ENCODE measurements at places on chromosomes 11 and 22.

GRCh38 chr11:23932485-23932898 lies 564.4 kb upstream of the LUZP2 start:
- no peak for DNase-seq

- no peak for DNase-seq
Measured at GRCh38 chr22:37467391-37467955, 18.7 kb downstream of the MFNG start.

DNA sequence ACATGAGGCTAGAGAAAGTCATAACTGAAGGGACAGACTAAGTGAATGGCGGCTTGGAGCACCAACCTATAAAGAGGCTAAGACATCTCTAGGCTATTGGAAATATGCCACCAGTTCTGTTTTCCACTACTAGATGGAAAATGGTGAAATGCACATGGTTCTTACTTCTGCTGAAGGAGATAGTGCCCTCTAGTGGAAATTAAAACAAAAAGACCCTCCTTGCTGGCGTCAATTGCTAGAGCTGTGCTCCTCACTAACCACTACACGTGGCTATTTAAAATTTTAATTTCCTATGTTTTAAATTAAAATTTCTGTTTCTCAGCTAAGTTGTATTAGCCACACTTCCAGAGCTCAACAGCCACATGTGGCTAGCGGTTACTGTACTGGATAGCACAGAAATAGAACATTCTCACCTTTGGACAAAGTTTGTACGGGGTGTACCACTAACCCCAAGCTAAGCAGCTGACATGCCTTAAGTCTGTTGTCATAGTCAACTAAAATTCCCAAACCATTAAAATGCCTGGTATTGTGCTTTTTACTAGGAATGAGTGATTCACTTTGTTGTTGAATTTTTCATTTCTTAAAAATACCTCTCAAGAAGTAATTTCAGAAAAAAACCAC lies 34.1 kb upstream of the CALCA start:
- DNase-seq = peak; percentile 28

DNA sequence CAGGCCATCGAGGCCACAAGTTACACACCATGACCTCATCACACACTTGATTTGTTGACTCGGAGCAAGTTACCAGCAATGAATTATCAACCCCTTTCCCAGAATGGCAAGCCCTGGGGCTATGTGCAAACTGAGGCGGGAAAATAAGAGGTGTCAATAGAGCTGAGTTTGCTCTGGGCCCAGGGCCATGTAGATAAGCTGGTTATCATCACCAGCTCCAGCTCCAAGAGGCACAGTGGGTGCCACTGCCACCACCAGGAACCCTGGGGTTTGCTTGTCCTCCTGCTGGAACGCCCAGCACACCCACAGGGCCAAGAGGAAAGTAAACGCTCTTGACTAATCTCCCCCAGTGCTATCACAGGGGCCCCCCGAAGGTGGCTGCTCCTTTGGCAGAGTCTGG lies 13.0 kb upstream of the VPS37C start:
- DNase-seq = no peak

DNA sequence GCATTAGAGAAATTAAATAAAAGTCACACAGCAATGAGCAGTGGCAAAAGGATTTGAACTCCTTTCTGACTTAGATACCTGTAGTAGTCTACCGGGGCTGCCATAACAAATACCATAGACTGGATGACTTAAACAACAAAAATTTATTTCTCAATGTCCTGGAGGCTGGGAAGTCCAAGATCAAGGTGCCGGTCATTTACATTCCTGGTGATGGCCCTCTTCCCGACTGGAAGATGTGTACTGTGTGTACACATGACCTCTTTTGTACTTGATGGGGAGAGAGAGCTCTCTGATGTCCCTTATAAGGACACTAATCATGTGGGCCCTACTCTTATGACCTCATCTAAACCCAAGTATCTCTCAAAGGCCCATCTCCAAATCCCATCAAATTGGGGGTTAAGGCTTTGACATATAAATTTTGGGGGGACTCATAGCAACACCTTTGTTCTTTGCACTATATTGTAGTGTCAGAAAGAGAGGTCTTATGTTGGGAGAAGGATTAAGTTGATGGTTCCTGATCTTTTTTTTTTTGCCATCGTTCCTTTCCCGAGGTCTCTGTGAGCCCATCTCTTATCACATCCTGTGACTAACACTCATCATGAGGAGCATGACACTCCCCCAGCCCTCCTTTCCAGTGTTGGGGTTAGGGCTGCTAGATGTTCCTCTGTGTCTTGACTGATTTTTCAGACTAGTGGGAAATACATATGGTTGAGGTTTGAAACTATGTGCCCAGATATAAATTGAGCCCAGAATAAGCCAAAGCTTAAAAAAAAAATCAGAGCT lies 104.3 kb downstream of the TRAF6 start:
- DNase-seq = no peak

DNA sequence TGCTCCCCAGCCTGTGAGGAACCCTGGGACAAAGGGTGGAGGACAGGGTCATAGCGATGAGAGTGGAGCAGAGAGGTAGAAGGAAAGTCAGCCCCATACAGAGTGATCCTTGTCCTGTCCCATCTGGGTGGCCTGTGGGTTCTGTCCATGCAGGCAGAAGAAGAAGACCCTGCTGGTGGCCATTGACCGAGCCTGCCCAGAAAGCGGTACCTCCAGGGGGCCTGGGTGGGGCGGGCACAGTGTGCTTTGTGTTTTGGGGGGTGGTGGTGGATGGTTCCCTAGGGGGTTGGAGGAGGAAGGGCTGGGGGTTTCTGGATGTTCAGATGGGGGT lies 7.9 kb downstream of the SIDT2 start:
- DNase-seq = no peak

DNA sequence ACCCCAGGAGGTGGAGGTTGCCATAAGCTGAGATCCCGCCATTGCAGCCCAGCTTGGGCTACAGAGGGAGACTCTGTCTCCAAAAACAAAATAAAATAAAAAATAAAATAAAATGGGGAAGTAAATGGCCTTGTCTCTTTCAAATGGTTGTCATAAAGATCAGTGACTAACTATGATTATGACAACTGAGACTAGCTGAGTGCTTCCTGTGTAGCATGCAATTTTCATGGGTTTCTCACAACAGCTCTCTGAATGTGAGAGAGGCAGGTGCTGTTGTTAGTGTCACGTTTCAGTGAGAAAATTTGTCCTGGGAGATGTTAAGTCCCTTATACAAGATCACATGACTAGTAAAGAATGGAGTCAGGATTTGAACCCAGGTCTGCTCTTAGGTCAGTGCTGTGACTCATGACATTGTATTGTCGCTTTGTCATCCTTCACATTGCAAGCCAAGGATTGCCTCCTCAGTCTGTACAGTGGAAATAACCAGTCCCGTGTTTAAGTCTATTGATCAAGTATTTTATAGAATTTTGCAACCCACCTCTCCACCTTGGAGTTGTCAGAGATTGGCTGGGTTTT lies 163.3 kb upstream of the CCDC90B start:
- DNase-seq = no peak

DNA sequence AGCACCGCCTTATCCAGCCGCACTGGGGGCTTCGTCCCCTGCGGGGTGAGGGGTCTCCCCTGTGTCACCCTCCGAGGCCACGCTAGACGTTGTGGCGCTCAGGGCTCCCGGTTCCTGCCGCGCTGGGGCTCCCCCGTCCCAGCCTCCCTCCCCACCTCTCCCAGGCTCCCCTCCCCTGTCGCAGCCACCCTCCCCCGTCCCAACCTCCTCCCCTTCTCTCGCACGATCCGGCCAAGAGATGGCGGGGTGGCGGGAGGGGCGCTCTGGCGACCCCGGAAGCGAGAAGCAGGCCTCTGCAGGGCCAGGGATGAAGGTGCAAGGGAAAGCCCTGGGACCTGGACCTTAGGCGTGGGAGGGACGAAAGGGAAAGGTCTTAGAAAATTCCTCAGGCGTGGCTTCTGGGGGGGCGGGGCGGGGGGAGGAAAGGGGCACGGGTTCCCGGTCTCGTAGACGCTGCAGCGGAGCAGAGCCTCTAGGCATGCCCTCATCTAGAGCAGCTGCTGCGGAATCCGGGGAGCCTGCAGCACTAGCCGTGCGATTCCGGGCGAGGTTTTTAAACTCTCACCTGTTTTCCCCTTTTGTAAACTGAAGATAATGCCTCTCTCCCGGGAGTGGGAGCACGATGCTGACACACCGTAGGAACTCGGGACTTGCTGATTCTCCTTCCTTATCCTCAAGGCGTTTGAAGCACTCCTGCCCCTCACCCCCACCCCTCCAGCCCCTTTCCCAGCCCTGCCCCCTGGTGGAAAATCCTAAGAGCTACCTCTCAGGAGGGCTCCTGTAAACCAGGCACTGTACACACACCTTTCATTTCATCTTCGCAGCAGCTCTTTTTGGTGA lies 14.4 kb downstream of the KCNJ5 start:
- DNase-seq = no peak

DNA sequence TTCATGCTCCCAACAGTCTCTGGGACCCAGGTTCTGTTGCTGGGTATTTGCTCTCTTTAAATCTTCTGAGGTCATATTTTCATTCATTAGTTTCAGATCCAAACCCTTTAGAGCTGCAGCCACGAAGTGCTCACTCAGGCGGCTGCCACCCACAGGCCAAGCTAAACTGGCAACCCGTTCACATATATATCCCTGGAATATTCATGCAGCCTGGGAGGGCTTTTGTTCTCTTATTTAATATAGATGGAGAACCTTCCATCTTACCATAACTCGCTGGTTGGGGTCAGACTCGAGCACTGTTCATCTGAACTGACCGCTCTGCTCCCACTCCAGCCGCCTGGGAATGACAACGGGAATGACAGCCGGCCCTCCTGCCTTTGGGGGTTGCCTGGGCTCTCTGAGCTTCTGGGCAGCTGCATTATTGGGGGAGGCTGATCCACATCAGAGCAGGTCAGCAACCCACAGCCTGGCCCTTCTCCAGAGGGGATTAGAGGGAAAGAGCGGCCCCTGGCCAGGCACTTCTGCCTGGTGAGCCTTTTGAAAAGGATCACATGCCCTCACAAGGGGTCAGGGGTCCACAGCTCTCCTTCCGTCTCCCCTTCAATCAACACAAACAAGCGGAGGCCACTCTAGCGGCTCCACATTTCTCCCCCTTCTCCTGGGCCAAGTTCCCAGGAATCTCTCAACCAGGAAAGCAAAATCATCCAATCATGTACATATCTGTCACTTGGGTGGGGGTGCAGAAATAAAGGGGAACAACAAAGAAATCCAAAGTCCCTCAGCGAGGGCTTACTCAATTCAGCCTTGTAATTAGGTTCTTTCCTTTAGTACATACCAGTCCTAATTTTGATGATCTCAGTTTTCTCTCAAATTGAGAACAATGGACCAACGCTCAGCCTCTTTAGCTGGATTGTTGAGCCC lies 11.8 kb downstream of the TMEM184B start:
- no peak for DNase-seq

DNA sequence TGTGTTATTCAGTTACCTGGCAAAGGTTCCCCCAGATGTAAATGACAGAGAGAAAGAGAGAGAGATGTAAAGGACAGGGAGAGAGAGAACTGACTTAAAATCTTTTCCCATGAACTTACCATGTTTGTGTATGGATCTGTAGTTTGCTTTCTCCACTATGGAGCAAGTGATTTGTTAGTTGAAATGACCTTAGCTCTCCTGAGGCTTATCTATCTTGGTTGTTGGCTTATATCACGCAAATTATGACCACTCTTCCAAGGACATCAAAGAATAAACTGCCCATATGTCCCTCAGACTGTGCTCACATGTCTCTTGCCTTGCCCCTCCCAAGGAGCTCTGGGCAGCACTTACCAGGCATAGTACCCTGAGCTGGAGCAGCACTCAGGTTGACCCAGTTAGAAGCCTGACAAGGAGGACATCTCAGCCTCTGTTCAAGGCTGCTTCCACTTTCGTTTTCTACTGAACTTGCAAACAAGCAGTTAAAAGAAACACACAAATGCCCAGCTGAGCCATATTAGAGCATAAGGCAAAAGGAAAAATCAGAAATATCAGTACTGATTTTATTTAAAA lies 95.3 kb upstream of the RCN1 start:
- DNase-seq = no peak

- no peak for DNase-seq
Measured at GRCh38 chr11:876545-876944, 33.9 kb downstream of the TSPAN4 start.

- DNase-seq = no peak
Measured at GRCh38 chr22:24483976-24484545, 11.1 kb upstream of the UPB1 start.

DNA sequence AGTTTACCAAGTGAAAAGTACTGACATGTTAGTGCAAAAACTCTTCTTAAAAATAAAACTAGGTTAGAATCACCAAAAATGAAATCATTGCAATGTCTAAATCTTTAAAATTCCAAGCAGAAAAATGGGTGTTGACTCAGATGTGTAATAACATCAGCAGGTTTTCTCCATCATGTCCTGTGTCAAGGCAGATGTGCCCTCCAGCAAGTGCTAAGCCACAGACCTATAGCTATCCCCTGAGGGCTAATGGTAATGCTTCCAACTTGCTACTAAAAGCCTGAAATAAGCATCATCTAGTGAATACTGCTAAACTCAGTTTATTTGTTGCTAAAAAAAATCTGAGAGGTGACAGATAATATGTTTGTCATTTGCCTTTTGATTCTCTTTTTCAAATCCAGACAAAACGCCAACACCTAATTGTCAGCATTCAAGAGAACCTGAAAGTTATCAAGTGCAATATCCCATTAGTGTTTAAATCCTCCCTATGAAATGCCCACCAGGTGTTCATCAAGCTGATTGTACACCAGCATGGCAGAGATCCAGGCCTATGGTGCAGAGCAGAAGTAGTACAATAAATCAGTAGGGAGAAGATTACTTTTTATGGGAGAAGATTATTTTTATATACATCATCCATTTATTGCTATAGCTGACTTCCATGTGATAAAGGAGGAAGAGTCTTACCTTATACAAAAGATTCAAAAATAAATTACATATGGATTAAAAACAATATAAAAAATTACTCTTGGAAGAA lies 55.1 kb upstream of the SYT9 start:
- no peak for DNase-seq

- no peak for DNase-seq
Measured at GRCh38 chr22:50267591-50268390, 2.4 kb downstream of the MAPK11 start.

DNA sequence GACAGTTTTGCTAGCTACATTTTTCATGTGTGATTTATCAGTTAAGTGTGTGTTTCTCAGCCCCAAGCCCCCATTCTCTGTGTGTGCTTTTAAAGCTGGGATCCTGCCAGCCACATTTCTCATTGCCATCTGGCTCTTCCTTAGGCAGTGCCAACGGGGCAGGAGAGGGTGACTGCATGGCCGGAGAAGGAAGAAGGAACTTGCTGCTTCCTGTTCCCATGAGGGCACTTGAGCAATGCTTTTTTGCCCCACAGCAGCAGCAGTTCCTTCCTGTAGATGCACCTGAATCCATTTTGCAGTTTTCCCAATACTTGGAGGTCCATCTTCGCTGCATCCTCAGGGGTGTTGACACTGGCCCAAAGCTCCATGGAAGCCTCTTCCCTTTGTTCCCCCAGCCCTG lies 37.5 kb downstream of the TNRC6B start:
- DNase-seq = peak; percentile 16
